ENCODE measurements at places on chromosomes 16 and 17.

GRCh38 chr16:2773188-2773968 is 3.7 kb downstream of the ELOB start:
- DNase-seq = no peak

GRCh38 chr16:877242-878071 is 76.9 kb upstream of the GNG13 start:
- DNase-seq = no peak

DNA sequence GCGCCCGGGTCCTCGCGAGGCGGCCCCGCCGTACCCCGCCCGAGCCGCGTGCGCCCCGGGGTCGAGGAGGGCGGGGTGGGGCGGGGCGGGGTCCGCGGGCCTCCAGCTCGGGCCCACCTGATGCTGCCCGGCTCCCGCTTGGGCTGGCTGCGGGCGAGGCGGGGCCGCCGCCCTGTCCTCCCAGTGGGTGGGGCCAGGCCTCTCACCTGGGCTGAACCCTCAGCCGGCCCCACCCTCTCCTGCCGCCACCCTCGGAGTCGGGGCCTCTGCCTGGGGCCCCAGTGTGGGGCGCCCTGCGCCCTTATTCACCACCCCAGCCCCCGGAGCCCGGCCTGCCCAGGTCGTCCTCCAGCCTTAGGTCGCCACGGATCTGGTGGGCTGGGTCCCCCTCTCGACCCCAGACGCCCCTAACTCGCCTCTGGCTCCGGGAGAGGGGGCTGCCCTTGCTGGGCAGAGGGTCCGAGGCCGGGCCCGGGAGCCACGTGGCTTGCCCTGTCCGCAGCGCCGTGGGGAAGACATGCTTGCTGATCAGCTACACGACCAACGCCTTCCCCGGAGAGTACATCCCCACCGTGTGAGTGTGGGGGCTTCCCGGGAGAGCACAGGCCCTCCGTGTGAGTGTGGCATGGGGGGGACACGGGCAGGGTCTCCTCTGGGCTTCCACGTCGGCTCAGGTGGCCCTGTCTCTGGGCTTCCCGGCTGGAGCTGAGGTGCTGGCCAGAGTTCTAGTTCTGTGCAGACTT is 578 bp downstream of the RAC3 start:
- no peak for DNase-seq

GRCh38 chr17:50185631-50186471 is 15.6 kb downstream of the COL1A1 start:
- no peak for DNase-seq

DNA sequence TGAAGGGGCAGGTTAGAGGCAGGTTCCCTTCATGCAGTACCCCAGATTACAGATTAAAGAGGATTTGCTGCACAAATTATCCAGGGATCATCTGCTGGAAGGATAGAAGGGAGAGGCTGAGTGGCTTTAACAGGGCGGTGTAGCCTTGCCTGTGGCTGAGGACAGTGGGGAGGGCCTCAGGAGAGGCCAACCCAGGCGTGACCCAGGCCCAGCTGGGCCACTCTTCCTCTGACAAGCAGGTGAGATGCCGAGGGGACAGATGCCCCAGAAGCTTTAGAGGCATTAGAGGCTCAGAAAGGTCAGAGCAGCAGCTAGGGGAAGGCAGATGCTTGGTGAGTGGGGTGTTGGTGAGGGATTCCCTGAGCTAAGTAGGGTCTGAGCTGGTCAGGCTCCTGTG is 18.1 kb upstream of the MTMR4 start:
- no peak for DNase-seq

- DNase-seq = no peak
Observed at GRCh38 chr16:369866-370436, 387 bp downstream of the MRPL28 start.

Data from mucosa of gallbladder (tissue), 1 donor.